Calu3 (cell line): ENCODE measurements at places on chromosomes 13 and 19.

GRCh38 chr19:13207237-13207845 lies 57.1 kb downstream of the IER2 start:
- DNase-seq: no peak

- DNase-seq: no peak
These were observed 451 bp upstream of the ICAM5 start for GRCh38 chr19:10289167-10289835.

DNA sequence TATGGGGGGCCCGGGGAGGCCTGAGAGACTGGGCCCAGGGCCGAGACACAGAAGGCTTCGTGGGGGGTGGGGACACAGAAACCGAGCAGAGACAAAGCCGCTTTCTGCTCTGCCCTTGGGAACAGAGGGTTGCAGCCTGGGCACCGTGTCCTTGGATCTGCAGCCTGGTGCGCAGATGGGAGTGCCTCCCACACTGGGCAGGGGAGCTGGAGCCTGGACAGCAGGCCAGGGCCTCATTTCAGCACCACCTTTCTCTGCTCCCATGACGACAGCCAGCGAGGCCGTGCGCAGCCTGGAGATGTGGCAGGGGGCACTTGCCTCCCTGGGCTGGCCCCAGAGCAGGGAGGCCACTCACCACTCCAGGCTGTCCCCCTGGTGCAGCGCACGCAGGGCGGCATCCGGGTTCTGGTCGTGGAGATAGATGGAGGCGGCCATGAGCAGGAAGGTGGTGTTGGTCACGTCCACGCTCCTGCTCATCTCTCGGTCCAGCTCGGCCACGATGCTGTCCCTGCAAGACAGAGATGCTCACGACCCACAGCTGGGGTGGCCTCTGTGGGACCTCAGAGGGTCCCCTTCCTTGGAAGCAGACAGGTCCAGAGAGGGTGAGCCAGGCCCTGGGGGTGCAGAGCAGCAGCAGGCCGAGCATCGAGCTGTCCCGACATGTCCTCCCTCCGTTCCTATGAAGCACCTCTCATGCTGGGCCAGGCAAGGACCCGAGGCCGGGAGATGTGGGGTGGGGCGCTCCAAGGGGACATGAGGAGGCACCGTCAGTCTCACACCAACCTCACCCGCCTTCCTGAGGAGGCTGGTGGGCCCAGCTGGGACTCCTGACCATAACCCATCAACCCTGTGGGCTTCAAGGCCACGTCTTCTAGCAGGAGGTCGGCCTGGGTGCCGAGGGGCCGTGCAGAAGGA lies 10.9 kb upstream of the CERS1 start:
- no peak for DNase-seq

GRCh38 chr13:73417012-73417615 lies 358.3 kb downstream of the KLF5 start:
- DNase-seq: no peak

DNA sequence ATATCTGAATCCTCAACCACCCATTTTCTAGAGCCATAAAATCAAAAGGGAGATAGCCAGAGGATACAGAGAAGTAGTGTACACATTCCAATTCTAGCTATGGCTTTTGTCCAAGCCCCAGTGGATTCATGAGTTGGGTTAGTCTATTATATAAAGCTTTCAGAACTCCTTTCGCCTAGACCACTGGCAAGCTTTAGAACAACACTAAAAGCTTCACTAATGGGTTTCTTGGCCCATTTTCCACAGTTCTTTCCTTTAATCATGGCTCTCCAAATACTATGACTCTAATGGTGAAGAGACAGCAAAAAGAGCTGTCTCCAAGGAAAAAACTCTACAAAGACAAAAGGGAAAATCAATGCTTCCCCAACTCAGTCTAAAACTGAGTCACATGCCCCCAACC lies 48.2 kb upstream of the SLITRK5 start:
- DNase-seq: no peak

DNA sequence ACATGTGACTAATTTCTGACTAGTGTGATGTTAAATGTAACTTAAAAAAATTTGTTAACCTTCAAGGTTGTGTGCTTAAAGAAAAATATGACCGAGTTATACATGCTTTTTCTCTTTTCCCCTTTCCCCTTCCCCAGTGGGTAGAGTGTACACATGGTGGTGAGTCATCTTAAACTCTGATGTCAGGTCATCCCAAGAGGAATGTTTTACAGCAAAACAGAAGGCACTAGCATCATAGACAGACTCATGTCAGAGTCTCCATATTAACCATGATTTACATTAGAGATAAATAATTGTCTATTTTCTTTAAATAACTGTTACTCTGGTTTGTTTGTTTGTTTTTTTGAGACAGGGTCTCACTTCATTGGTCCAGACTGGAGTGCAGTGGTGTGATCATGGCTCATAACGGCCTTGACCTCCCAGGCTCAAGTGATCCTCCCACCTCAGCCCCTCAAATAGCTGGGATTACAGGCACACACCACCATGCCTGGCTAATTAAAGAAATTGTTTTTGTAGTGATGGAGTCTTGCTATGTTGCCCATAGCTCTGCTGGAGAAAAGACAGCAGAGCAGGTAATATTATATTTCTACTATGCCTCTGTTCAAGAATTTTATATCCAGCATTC lies 160.4 kb upstream of the PCDH9 start:
- no peak for DNase-seq

DNA sequence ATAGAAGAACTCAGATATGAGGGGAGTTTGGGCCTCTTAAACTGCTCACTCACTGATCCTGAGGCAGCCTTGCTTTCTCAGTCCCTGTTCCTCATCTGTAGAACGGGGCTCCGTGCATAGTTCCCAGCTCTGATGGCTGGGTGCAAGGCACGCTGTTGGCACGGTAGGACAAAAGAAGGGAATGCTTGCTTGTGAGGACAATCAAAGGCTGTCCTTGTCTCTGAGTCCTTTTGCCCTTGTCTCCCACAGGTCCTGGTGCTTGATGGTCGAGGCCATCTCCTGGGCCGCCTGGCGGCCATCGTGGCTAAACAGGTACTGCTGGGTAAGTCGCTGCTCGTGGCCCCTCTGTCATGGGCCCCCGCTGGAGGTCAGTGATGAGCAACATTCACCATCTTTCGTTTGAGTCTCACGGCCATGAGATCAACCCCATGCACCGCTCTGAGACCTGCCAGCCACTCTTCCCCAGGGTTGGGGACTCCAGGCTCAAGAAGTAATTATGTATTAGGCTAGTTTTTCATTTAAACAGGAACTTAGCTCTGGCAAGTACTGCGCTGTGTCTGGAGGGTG lies 2.3 kb downstream of the RPL13A start:
- peak; percentile 58 for DNase-seq

GRCh38 chr13:80382576-80382975 lies 41.6 kb upstream of the SPRY2 start:
- no peak for DNase-seq

GRCh38 chr19:34482380-34483250 lies 1.1 kb downstream of the WTIP start:
- peak; percentile 34 for DNase-seq

DNA sequence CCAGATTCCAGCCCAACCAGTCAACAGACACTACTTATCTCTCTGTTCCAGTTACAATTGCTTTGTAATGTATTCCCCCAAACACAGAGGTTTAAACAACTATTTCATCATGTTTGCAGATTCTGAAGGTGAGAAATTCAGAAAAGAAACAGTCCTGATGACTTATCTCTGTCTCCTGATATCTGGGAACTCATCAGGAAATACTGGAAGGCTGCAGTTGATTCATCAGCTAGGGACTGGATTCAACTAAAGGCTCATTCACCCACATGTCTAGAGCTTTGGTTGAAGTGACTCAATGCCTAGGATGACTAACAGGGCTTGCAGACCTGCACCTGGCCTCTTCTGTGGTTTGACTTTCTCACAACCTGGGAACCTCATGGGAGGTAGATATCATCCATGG lies 56.6 kb upstream of the GPC6 start:
- DNase-seq: no peak
